ENCODE measurements at places on chromosomes 5 and 9.

DNA sequence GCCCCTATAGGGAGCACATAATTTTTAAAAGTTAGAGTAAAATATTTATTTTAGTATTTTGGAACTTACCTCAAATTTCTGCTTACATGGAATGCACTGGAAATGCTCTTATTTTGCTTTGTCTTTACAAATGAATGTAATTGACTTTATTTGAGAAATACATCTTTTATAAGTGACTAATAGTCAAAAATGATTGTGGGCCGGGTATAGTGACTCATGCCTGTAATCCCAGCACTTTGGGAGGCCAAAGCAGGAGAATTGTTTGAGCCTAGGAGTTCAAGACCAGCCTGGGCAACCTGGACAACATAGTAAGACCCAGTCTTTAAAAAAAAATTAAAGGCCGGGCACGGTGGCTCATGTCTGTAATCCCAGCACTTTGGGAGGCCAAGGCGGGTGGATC lies 5.8 kb downstream of the HMGCR start:
- peaks cover 14% of the 10 kb centered on the region for H3K36me3 ChIP-seq
- peaks cover 14% of the 10 kb centered on the region for H3K4me1 ChIP-seq
- H3K27ac ChIP-seq, result no peak overlapping the region
- no peak for DNase-seq
- no peak overlapping the region for H3K4me3 ChIP-seq
- H3K27me3 ChIP-seq, result no peaks in the 10 kb centered on the region

GRCh38 chr5:163964671-163965070 lies 459.3 kb downstream of the MAT2B start:
- H3K27me3 ChIP-seq, result no peaks in the 10 kb centered on the region
- H3K27ac ChIP-seq, result no peak overlapping the region
- DNase-seq, result no peak
- no peaks in the 10 kb centered on the region for H3K36me3 ChIP-seq

GRCh38 chr9:96818533-96818932 lies 35.8 kb downstream of the ZNF782 start:
- H3K4me1 ChIP-seq, result no peaks in the 10 kb centered on the region
- H3K27me3 ChIP-seq, result no peaks in the 10 kb centered on the region
- no peak overlapping the region for H3K27ac ChIP-seq
- H3K4me3 ChIP-seq, result no peak overlapping the region
- H3K36me3 ChIP-seq, result peaks cover 61% of the 10 kb centered on the region

DNA sequence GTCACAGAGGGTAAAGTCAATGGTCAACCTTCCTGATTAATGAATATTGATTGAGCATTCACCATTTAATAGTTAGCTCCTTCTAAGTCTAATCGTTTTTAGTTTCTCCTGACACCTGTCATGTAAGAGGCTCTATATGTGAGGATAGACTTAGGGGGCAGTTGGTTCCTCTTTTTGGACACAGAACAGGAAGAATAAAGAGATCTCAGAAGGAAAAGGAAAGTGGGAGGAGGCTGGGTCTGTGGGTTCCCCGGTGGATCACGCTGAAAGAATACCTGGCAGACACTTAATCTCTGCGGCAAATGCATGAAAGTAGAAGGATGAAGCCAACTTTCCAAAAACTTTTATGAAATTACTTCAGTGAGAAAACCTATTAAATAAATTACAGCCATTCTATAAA lies 98.4 kb downstream of the PDE4D start:
- no peak for DNase-seq
- H3K27me3 ChIP-seq, result no peaks in the 10 kb centered on the region

- peaks cover 11% of the 10 kb centered on the region for H3K4me1 ChIP-seq
- DNase-seq, result no peak
- no peaks in the 10 kb centered on the region for H3K36me3 ChIP-seq
- H3K4me3 ChIP-seq, result no peak overlapping the region
- peaks cover 3% of the 10 kb centered on the region for H3K27me3 ChIP-seq
Measured at GRCh38 chr5:170445936-170446335, 56.8 kb upstream of the KCNMB1 start.

GRCh38 chr9:133803028-133803585 lies 65.0 kb upstream of the SARDH start:
- H3K27ac ChIP-seq, result no peak overlapping the region
- no peaks in the 10 kb centered on the region for H3K27me3 ChIP-seq
- H3K4me3 ChIP-seq, result no peak overlapping the region
- H3K36me3 ChIP-seq, result peaks cover 14% of the 10 kb centered on the region
- no peak for DNase-seq

DNA sequence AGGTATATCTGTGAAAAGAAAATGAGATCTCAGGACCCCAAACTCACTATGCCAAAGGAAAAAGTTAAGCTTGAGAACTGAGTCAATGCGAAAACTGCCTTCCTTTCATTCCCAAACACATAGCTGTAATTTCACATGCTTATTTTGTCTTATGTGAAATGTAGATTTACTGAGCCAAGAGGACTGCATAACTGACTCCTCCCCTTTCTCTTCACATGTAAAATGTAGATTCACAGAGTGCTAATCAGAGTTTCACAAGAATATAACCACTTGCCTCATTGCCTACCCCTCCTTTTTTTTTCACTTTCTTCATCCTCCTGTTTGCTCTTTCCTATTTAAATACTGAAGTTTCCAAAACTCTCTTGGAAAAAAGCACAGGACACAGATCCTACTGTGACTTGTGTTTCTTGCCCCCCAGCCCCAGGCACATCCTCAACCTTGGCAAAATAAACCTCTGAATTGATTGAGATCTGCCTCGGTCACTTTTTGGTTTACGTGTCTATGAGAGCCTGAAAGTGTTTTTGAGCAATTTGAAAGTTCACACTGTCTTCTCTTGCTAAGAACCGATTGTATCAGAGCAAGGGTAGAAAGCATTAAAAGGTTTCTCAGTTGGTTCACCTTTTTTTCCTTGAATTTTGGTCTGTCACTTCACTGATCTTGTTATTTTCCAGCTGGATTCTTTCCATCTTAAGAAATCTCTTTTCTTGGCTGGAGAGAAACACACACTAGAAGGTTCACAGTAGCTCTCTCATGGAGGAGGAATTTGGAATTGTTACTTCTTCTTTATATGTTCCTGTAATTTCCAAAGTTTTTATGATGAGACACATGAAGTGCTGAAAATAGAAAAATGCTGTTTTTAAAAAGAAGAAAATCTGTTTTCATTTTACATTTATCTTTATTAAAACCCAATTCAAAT lies 44.8 kb upstream of the SNAPC3 start:
- H3K4me1 ChIP-seq, result no peaks in the 10 kb centered on the region
- DNase-seq, result no peak
- H3K27me3 ChIP-seq, result no peaks in the 10 kb centered on the region
- H3K4me3 ChIP-seq, result no peak overlapping the region
- H3K36me3 ChIP-seq, result no peaks in the 10 kb centered on the region

GRCh38 chr5:167766957-167767356 lies 524.5 kb upstream of the WWC1 start:
- no peak overlapping the region for H3K4me3 ChIP-seq
- H3K4me1 ChIP-seq, result peaks cover 4% of the 10 kb centered on the region
- no peak overlapping the region for H3K27ac ChIP-seq
- H3K36me3 ChIP-seq, result no peaks in the 10 kb centered on the region
- H3K27me3 ChIP-seq, result no peaks in the 10 kb centered on the region

DNA sequence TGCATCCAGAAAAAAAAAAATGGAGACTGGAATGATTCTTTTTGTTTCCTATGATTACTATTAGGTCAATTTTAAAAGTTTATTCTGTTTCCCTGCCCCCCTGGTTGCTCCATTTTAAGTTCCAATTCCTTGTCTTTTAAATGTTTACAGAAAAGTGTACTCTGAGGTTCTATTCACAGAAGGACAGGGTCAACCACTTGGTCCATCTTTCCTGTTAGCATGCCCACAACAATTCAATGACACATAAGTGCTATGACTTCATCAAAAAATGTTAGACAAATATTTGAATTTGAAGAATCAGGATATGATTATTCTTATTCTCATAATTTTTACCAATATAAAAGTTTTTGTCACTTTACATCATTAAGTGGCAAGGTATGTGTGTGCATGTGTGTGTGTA lies 123.7 kb downstream of the PDE4D start:
- H3K4me3 ChIP-seq, result no peak overlapping the region
- H3K4me1 ChIP-seq, result peaks cover 4% of the 10 kb centered on the region
- H3K27ac ChIP-seq, result no peak overlapping the region
- H3K36me3 ChIP-seq, result no peaks in the 10 kb centered on the region
- H3K27me3 ChIP-seq, result peaks cover 16% of the 10 kb centered on the region
- DNase-seq, result no peak

GRCh38 chr9:111076042-111076441 lies 37.8 kb upstream of the LPAR1 start:
- no peaks in the 10 kb centered on the region for H3K36me3 ChIP-seq
- DNase-seq, result no peak
- no peak overlapping the region for H3K4me3 ChIP-seq
- H3K27ac ChIP-seq, result no peak overlapping the region
- no peaks in the 10 kb centered on the region for H3K4me1 ChIP-seq
